ENCODE measurements at places on chromosomes 2 and 18.
A peak's percentile ranks its signal among the peaks of the same experiment; 100 is the strongest.

DNA sequence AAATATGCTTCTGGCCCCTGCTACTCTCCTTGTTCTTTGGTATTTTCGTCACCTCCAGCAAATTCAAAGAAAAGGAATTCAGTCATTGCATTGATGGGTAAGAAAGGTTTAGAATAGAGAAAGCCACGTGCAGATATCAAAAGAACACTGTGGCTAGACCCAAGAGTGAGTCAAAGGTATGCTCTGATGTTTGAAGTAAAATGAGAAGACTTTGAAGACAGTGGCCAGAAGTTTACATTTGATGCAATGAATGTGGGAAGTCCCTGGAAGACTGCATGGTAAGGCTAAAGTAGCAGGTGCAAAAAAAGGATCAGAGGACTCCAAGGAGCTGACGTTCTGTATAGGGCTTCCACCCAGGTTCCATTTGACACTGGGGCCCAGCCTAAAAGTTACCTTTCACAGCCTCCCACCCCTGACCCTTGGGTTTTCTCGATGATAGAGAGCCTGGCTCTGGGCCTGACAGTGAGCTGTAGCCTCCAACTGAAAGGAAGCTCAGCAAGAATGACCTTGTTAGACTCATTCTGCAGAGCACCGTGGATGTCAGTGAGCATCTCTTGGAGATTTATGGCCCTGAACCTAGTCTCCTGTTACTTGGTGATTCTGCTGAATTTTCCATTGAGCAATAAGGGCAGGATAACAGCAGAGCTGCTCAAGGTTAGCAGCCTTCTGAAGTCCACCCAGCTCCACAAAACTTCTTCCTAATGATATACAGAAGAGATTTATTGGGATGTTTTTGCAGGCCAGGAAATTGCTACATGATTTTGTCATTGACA lies 223.7 kb upstream of the RBBP8 start:
- no peak for DNase-seq

GRCh38 chr2:236527159-236527630 lies 42.4 kb upstream of the ACKR3 start:
- DNase-seq, result no peak

GRCh38 chr18:12911025-12911928 lies 27.2 kb upstream of the PTPN2 start:
- DNase-seq, result peak; percentile 33

- DNase-seq, result no peak
Measured at GRCh38 chr2:190599546-190600220, 49.2 kb upstream of the NAB1 start.

DNA sequence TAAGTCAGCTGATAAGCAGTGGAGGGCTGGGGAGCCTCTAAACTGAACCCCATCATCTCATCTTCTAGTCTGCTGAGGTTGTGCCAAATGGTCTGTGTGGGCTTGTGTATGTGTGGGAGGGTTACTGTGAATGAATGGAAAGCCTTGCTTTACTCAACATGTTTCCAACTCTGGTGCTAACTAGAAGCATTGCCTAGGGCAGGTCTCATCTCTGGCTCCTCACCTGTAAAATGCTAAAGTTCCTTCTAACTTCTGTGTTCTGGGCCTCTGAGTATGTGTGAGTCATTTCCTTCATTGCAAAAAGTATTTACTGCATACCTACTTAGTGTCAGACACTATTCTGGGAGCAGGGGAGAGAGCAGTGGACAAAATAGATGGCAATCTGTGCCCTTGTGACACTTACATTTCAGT lies 1.3 kb downstream of the LIPG start:
- DNase-seq, result no peak

- no peak for DNase-seq
Measured at GRCh38 chr2:212842544-212843185, 304.1 kb upstream of the ERBB4 start.

DNA sequence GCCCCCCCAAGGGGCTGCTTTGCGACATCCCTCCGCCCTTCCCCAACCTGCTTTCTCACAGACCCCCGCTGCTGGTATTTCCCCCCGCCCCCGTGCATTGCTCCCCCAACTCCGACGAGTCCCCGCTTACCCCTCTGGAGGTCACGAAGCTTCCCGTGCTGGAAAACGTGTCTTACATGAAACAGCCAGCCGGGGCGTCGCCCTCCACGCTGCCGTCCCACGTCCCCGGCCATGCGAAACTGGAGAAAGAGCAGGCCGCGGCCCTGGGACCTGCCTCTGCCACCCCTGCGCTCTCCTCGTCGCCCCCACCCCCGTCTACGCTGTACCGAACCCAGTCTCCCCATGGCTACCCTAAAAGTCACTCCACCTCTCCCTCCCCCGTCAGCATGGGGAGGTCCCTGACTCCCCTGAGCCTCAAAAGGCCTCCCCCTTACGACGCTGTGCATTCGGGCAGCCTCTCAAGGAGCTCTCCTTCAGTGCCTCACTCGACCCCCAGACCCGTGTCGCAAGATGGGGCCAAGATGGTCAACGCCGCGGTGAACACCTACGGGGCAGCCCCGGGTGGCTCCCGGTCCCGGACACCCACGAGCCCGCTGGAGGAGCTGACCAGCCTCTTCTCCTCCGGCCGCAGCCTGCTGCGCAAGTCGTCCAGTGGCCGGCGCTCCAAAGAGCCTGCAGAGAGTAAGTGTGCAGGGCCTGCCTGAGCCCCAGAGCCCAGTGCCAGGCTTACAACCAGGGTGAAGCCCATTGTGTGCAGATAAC lies 183.0 kb downstream of the NYAP2 start:
- DNase-seq, result no peak

GRCh38 chr18:14747513-14748474 lies at the start of gene ANKRD30B:
Gene ANKRD30B, plus strand, starts transcription at chr18:14748172. Its CDS starts 248 bp downstream, at chr18:14748420.
- no peak for DNase-seq

- no peak for DNase-seq
Measured at GRCh38 chr2:176781570-176782217, 430.9 kb upstream of the HNRNPA3 start.

GRCh38 chr2:69113627-69114026 lies 100.6 kb downstream of the ANTXR1 start:
- no peak for DNase-seq

- DNase-seq, result peak; percentile 49
Measured at GRCh38 chr2:98731041-98731893, at the start of gene MGAT4A. Gene MGAT4A, minus strand, starts transcription at chr2:98731132. Its CDS starts 4,800 bp downstream, at chr2:98726332.

DNA sequence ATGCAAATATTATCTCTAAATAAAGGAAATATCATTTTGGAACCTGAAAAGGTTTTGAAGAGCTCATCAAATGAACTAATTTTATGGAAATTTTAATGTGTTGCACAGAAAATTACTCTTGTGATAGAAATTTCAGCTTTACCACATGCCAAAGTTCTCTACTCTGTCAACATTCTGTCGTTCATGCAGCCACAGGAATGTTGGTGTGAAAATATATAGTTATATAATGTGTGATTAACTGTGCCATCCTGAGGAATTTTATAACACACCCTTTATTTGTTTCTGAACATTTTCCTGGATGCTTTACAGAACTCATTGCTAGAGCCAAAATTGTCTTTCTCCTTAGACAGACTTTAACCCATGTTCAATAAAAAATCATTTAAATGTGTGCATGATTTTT lies 202.5 kb upstream of the SLC8A1 start:
- DNase-seq, result no peak

DNA sequence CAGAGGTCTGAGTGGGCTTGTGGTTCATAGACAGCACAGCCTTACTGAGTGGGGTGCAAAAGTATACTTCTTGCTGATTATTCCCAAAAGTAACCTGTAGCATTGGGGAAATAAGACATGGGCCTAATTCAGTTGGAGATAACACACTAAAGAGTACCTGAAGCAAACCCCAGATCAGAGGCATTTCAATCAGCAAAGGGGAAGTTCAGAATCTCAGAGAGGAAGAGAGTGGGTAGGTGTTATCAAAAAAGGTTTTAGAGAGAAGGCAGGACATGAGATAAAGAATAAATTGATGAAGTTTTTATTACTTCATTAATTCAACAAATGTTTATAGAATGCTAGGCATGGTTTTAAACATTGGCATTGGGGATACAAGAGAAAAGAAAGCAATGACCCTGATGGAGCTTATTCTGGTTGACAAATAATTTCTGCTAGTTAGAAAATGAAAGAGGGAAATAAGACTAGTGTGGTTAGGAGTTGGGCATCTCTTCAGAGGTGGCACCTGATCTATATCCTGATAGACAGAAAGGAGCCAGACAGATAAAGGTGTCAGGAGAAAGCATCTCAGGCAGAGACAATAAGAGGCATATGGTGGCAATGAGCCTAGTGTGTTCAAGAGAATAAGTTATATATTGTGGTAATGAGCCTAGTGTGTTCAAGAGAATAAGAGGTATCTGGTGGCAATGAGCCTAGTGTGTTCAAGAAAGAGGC lies 153.8 kb upstream of the SETBP1 start:
- DNase-seq, result no peak

DNA sequence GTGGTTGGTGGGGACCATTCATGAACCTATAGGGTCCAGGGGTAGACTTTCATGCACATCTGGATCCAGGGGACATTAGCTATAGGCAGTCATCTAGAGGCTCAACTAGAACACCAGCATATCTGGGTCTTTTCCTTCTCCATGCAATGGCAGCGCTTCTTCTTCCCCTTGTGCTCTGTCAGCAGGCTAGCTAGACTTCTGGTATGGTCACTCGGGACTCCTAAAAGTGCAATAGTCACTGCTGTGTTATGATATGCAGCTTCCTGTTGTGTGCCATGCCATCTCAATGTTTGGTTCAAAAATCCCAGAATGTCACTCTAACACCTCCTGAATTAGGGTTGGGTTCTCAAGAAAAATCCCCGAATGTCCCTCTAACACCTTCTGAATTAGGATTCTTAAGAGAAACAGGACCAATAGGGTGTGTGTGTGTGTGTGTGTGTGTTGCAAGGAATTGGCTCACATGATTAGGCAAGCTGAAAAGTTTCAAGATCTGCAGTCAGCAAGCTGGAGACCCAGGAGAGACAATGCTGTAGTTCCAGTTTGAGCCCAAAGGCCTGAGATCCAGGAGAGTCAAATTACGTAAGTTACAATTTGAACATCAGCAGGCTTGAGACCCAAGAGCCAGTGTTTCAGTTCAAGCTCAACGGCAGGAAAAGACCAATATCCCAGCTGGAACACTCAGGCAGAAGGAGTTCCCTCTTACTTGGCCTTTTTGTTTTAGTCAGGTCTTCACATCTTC lies 97.1 kb upstream of the LTBP1 start:
- DNase-seq, result no peak

DNA sequence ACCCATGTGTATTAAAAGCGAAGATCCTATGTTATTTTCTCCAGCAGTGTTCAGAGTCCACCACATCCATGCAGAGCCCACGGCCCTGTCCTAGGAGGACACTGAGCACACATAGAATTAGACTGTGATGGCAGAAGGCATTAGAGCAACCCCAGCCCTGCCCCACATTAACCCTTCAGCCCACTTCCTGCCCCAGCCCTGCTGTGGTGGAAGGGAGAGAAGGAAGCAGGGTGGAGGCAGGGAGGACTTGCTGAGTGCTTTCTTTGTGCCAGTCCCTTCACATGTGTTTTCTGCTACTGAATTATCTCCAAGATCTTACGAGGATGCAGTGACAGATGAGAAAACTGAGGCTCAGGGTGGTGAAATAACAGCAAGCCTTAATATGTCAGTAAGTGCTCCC lies 339.0 kb downstream of the SMAD2 start:
- DNase-seq, result no peak

- DNase-seq, result no peak
Measured at GRCh38 chr18:5961828-5962150, 66.5 kb upstream of the TMEM200C start.

DNA sequence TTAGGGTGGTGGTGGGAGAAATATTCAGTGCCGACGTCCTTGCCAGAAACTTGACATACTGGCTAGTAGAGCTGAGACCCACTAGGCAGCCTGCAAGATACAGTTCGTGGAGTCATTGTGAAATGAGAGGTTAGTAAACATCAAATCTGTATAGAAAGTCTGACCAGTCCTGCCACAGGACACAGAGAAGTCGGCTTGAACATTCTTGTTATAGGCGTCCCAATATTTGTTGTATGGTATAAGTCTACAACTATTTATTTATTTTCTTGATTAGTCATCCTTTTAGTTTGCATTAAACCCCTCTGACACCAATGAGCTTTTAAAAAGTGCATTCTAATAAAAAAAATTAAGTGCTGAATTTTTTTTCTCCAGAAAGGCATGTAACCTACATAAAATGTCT lies 265.4 kb downstream of the STK39 start:
- no peak for DNase-seq

GRCh38 chr18:52216109-52216508 lies 123.9 kb upstream of the DCC start:
- DNase-seq, result no peak

DNA sequence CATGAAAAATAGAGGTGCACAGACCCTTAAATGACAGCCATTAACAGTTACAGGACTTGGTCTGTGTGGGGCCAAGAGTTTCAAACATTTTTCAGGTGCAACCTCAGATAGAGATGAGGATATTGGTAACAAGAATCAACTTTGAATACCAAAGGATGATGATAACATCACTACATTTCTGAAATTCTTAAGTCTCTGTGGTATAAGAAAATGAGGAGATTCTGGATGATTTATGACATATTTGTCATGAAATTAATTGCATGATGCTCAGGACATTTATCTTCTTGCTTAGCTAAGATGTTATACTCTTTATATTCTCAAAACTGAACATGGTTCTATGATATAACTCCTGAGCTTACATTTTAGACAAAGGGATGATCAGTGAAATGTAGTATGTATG lies 471.8 kb upstream of the CWC22 start:
- DNase-seq, result no peak

- DNase-seq, result no peak
Measured at GRCh38 chr18:57243624-57244179, 96.8 kb downstream of the BOD1L2 start.

- no peak for DNase-seq
Measured at GRCh38 chr2:182733572-182733971, 17.5 kb downstream of the DNAJC10 start.

GRCh38 chr18:77486985-77487384 lies 237.3 kb downstream of the GALR1 start:
- no peak for DNase-seq

DNA sequence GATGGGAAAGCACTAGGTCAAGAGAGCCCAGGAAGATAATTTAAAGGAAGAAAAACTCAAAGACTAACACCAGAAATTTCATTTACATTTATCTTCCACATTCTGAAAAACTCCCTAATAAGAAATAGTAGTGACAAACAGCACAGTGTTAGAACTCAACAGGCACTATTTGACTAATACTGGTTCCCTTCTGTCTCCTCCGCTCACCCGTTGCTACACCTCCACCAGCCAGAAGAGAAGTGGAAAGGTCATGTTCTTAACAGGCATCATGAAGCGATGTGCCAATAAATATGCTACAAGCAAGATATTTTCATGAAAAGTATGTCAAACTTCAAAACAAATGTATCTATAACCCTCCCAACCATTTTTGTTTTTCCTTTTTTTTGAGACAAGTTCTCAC lies 5.7 kb downstream of the ROCK1 start:
- DNase-seq, result no peak

- DNase-seq, result no peak
Measured at GRCh38 chr2:172100935-172101820, 1.5 kb downstream of the DLX2 start.

- no peak for DNase-seq
Measured at GRCh38 chr2:217905395-217905794, 97.4 kb downstream of the TNS1 start.

- DNase-seq, result no peak
Measured at GRCh38 chr2:145584353-145584752, 1064.4 kb upstream of the ZEB2 start.

- DNase-seq, result no peak
Measured at GRCh38 chr18:54712758-54713157, 115.5 kb upstream of the RAB27B start.

Measured in stimulated activated CD4-positive, alpha-beta T cell treated with anti-CD3 and anti-CD28 coated beads, Interleukin-1b, Interleukin-23, amount 100 ng/mL, for 24 hours (primary cell).